Dermis blood vessel endothelial cell (primary cell): ENCODE measurements at places on chromosomes 11 and 22.

- DNase-seq = no peak
Measured at GRCh38 chr11:81887671-81888070, 846.0 kb downstream of the FAM181B start.

- DNase-seq = no peak
Measured at GRCh38 chr11:119205080-119205479, 1.1 kb upstream of the CBL start.

GRCh38 chr22:49616356-49617231 is 211.1 kb downstream of the BRD1 start:
- DNase-seq = no peak

- DNase-seq = no peak
Measured at GRCh38 chr22:20648306-20648903, 125.5 kb upstream of the SERPIND1 start.

DNA sequence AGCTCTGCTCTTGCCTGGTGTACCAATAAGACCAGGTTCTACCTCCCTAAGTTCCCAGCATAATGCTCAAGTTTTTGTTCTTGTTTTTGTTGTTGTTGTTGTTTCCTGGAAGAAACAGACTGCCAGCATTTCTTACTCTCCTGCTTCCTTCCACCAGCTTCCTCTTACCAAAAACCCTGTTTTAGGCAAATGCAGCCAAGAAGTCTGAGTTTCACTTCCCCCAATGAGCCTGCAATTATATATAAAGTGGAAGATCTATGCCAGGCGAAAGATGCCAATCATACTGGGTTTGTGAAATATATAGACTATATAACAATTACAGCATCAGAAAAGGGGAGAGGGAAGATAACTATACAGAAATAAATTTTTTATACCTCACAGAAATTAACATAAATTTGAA is 931.5 kb upstream of the FAT3 start:
- no peak for DNase-seq

DNA sequence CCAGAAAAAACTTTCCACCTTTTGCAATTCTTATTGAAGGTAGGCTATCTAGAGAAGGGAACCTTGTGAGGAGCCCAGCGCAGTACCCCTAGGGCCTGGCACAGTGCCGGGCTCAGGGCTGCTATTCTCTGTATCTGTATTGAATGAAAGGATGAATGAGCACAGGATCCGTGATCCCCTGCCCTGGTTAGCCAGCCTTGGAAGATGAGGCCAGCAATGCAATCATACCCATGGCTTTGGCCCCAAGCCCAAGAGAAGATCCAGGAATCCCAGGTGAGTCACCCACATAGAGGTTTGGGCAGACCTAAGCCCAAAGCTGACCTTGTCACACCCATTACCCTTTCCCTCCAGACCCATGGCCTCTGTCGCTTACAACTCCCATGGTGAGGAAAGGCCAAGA is 92.5 kb upstream of the CD82 start:
- no peak for DNase-seq
